ENCODE measurements at places on chromosomes 2 and 18. TPM values are rescaled to one million over a fixed set of nuclear protein-coding genes. Genes with fewer than 3 reads are reported as not detected.

OTOS gene
- total RNA-seq: not detected

DNA sequence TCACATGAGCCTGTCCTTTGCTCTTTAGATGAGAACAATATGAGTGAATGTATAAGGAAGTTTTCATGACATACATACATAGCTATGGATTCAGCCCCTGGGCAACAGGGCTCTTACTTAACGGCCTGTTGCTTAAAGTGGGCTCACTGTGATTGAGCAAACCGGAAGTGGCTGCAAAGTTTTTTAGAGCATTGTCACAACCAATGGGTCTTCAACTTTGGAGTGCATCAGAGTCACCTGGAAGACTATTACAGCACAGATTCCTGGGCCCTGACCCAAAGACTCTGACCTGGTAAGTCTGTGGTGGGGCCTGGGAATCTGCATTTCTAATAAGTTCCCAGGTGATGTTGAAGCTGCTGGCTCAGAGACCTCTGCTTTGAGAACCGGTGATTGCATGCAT lies 106.3 kb upstream of the SEC11C start:
- no peak for DNase-seq

- DNase-seq: no peak
These were observed 86.0 kb upstream of the SNTG2 start for GRCh38 chr2:864501-865106.

- DNase-seq: no peak
These were observed 310.2 kb upstream of the STON1 start for GRCh38 chr2:48219555-48220436.

GRCh38 chr2:64277101-64277849 lies 133.1 kb upstream of the PELI1 start:
- DNase-seq: no peak

- no peak for DNase-seq
These were observed 224.2 kb upstream of the CXCR4 start for GRCh38 chr2:136342138-136342537.

Data from omental fat pad (tissue), 4 donors.